Kidney (tissue), 22 donors: ENCODE measurements at places on chromosomes 13 and 19. TPM values are rescaled to one million over a fixed set of nuclear protein-coding genes. Genes with fewer than 3 reads are reported as not detected.

- no peak for DNase-seq
Measured at GRCh38 chr13:86922936-86923335, 748.2 kb upstream of the SLITRK5 start.

The TNFRSF19 gene
- 14.7 TPM for total RNA-seq

DNA sequence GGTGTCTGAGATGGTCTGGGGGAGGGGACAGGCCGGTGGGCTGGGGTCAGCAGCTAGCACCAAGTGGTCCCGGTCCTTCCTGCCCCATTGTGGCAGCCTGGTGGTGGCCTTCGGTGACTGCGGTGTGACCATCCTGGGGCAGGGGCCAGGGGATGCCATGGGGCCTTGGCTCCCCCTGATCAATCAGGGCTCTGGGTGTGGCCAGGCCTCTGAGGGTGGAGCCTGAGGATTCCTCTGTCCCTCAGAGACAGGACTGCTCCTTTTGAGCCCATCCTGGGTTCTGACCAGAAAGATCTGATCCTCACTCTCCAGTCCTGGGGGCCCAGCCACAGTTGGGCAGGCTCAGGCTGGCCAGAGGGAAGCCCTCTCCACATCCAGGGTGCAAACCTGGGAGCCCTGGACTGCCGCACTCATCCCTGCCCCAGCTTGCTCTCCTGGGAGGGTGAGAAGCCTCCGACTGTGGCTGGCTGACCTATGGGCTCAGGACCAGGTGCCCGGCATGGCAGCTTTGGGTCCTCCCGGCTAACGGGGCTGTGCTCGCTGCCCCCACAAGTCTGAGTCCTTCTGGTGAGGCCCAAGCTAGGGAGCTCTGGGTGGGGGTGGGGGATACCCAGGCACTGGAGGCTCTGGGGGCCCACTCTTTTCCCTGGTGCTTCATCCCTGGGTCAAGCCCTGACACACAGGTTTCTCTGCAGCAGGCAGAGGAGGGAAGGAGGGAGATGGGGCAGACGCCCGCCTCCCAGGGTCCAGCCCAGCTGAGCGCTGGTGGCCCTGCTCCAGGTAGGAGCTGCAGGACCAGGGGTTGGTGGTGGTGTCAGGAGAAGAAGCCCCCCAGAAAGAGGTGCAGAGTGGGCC, 59.5 kb downstream of the IER2 start:
- DNase-seq: no peak

- DNase-seq: no peak
Measured at GRCh38 chr19:4098493-4098892, 25.4 kb downstream of the MAP2K2 start.

The CEACAM5 gene
- not detected for total RNA-seq
